ENCODE measurements at places on chromosomes 16 and 17.

- peak; percentile 7 for DNase-seq
These were observed 18.5 kb upstream of the TERF2 start for GRCh38 chr16:69404275-69404805.

GRCh38 chr17:75402026-75402425 lies 3.5 kb downstream of the GRB2 start:
- DNase-seq, result no peak

DNA sequence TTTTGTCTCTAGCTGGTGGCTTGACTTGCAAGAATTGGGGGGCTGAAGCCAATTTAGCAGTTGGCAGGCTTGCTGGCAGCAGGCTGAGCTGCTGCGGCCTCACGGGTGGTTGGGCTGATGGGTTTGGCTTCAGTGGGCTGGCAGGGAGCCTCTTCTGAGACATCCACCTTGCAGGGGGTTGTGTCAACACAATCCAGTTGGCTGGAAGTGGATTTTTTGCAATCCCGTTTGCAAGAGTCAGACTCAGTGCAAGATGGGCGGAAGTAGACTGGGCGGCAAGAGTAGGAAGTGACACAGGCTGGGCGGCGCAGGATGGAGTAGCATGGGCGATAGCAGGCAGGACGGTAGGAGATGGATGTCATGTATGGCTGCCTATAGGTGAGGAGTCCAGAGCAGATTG lies 1.5 kb downstream of the KRTAP16-1 start:
- DNase-seq, result no peak

- no peak for DNase-seq
These were observed 36.7 kb upstream of the CIBAR2 start for GRCh38 chr16:85148931-85149330.

Measured in amygdala (tissue), 56 donors.